ENCODE measurements at places on chromosomes 7 and 10.

- DNase-seq = no peak
Measured at GRCh38 chr10:635088-635861, 54.2 kb downstream of the DIP2C start.

- DNase-seq = no peak
Measured at GRCh38 chr10:98959379-98959778, 276.3 kb downstream of the HPSE2 start.

DNA sequence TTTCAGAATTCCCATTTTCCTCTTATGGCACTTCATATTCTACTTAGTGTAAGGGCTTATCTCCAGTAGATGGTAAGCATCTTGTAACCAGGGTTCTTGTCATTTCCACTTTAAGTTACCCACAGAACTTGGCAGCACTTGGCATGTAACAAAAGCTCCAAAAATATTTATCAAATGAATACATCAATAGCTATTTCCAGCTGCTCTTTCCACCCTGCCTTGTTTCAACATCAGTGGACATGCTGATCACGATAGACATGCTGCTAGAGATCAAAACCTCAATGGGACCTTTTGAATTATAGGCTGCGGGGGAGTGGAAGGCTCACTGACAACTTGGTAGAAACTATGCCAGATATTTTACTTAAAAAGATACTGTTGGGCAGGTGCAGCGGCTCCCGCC, 32.9 kb downstream of the HOXA1 start:
- no peak for DNase-seq

- DNase-seq = no peak
Measured at GRCh38 chr10:48788554-48788953, 103.9 kb downstream of the WDFY4 start.

GRCh38 chr10:129411772-129412171, 55.3 kb upstream of the MGMT start:
- DNase-seq = no peak

- DNase-seq = no peak
Measured at GRCh38 chr7:102874166-102874829, 38.5 kb upstream of the LRRC17 start.

DNA sequence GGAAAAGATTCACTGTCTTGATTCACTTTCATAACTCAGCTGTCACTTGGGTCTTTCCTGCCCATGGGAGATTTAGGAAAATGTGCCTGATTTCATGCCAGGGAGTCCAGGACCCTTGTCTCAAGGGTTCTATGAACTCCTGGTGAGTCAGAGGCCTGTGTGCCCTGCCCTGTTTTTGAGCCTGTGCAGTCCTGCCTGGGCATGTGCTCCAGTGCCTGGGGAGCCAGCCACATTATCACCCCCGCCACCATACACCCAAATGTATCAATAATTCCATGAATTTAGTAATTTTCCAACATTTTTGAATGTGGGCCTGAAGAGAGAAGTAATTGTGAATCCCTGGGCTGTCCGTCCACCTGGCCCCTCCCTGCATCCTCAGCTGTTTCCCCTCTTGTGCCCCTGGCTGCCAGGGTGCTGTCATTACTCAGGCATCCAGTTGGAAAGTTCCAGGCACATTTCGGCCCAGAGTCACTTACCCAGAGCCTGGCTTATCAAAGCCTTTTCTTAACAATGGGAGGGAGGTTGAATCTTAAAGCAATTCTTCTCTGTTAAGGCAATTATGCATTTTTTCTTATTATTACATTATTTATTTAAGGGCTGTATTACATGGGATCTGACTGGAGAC, 287.8 kb upstream of the CDC14C start:
- no peak for DNase-seq

GRCh38 chr7:13778967-13779366, 210.5 kb downstream of the ETV1 start:
- no peak for DNase-seq

DNA sequence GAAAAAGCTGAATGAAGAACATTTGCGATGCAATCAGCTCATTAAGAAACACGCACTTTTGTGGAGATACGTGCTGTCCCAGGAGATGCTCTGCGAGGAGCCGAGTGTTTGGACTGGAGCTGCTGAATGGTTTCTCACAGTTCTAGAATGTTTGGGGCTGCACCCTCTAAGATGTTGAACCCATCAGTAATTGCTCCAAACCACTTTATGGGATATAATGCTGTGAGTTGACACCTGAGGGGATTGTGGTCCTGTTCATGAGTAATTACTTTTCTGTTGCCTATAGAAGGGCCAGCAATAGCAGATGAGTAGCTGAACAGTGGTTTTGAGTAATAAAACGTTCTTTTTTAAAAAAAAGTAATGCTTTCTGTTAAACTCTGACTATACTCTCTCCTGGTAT, 63.1 kb downstream of the IKZF1 start:
- DNase-seq = no peak

- DNase-seq = no peak
Measured at GRCh38 chr7:117086788-117087187, 133.5 kb downstream of the ST7 start.

GRCh38 chr10:6601246-6601805, 21.2 kb upstream of the PRKCQ start:
- DNase-seq = no peak

DNA sequence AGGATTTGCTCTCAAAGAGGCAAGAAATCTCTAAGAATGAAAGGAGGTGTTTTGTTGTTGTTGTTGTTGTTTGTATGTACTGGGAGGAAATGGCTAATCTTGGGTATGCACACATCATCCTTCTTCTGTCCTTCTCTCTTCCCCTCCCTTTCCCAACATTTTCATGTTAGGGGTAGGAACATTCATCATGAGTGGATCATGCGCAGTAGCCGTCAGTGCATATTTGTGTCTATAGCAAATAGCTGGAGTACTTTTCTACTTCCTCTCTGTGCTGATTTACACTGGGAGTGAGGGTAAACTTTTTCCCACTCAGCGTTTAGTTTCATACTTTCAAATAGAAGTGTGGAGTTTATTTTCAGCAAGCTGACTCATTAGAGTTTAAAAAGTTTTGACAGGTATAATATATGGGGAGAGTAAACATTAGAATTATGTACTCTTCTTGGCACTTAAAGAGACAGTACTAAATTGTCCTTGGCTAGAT, 80.5 kb upstream of the PRKG1 start:
- DNase-seq = no peak

DNA sequence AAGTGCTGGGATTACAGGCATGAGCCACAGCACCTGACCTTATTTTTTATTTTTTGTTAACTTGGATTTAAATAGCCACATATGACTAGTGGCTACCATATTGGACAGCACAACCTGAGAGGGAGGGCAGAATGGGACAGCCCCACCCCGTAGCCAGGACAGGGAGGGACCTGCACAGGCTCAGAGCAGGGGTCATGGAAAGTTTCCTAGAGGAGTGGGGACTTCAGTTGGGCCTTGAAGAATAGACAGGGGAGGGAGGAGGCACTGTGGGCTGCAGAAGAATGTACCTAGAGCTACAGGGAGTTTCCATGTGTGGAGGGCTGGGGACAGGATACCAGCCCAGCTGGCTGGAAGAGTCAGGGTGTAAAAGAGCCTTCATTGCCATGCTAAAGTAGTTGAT, 8.8 kb downstream of the TRIM8 start:
- no peak for DNase-seq
